ENCODE measurements at places on chromosomes 2 and 18. TPM values are rescaled to one million over a fixed set of nuclear protein-coding genes. Genes with fewer than 3 reads are reported as not detected.
A peak's percentile ranks its signal among the peaks of the same experiment; 100 is the strongest.

TXNDC2 gene
- not detected for total RNA-seq

TBR1 gene
- total RNA-seq: not detected

DNA sequence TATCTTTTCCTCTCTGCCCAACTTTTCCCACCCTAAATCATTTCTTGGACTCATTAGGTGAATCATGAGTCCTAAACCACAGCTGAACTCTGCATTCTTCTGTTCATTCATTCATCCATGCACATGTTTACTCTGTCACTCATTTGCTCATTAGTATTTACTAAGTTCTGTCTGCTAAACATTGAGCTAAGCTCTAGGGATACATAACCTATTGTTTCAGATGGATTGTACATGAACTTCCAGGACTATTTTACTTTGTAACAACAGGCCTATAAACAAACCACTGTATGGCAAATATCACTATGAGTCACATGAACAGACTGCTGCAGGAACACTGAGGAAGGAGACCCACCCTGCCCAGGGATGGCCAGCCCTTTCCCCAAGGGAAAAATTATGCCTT is 14.6 kb upstream of the DYNC2LI1 start:
- peak; percentile 96 for DNase-seq

DNA sequence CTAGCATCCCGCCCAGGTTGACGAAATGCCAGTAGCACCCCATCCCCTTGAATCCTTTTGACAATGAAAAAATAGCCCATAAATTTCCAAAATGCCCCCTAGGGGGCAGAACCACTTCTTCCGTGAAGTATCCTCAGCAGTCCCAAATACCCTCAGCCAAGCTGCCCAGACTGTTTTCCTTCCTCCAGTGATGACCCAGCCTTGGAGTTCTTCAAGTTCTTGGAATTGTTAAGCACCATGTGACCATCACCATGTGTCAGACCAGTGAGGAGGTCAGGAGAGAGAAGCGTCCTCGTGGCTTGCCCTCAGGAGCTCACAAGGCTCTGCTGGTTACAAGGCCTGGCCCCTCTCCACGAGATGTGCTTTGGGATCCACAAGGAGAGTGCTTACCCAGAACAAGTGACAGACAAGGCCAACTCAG is 1.4 kb upstream of the SLC23A3 start:
- peak; percentile 97 for DNase-seq

GRCh38 chr2:6228251-6228650 is 536.1 kb downstream of the SOX11 start:
- DNase-seq: no peak

DNA sequence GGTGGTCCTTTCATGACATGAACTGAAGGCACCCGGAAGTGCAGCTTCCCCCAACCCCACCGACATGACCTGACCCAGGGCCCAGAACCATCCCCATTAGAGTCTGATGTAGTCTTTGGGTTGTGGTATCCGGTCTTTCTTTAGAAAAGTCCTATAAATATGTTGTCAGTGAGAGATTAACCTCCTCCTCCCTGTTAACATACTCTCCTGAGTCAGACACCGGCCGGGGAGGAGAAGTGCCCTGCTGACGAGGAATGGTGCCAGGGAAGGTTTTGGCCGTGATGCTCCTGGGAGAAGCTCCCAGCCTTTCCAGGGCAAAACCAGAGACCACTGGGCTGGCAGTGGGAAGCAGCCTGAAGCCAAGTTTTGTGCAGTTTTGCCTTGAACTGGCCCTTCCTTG is 109.0 kb downstream of the LAMA3 start:
- DNase-seq: no peak

Measured in SK-MEL-5 (cell line).